NCI-H1436 (cell line): ENCODE measurements at places on chromosomes 11 and 22.

- DNase-seq = no peak
These were observed 80.3 kb upstream of the MYOD1 start for GRCh38 chr11:17639091-17639490.

DNA sequence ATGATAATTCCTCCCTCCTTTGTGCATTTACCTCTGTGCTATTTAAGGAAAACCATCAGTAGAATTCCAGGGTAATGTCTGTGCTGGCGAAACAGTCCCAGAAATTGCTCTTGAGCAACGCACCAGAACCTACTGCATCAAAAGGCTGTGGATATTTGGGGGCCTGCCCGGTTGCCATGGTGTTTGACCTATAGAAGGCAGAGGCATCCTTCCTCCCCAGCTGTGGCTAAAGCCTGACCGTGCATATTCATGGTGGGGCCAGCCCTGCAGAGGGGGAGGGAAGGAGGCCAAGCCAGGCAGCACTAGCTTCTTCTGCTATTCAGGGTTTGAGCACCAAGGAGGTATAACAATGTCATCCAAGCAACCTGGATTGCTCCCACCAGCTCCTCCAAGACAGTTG is 215.0 kb upstream of the E2F8 start:
- DNase-seq = no peak

GRCh38 chr11:119380160-119380826 is 1.2 kb downstream of the USP2 start:
- DNase-seq = no peak

GRCh38 chr22:50686794-50687193 is 14.2 kb downstream of the SHANK3 start:
- DNase-seq = no peak

DNA sequence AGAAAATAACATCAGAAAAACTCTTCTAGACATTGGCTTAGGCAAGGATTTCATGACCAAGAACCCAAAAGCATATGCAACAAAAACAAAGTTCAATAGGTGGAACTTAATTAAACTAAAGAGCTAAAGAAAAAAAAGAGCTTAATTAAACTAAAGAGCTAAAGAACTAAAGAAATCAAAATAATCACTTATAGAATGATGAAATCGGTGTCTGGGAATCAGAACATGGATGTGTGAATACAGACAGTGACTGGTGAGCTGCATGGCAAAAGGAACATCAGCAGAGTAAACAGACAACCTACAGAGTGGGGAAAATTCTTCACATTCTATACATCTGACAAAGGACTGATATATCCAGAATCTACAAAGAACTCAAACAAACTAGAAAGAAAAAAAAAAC is 41.4 kb downstream of the ZNF280B start:
- DNase-seq = no peak

DNA sequence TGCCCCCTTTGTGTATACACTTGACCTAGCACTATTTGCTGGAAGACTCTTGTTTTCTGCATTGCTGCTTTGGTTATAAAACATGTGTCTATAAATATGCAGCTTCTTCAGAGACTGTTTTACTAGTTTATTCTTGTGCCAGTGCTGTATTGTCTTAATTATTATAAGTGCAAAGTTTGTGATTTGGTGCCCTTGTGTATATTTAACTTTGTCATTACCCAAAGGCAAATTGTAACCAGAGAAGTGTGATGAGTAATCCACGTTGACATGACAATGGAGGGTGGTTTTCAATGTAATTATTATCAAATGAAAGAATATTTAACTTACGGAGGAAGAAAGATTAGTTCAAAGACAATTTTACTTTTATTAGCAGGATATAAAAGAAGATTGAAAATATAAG is 75.0 kb upstream of the PRODH start:
- no peak for DNase-seq

DNA sequence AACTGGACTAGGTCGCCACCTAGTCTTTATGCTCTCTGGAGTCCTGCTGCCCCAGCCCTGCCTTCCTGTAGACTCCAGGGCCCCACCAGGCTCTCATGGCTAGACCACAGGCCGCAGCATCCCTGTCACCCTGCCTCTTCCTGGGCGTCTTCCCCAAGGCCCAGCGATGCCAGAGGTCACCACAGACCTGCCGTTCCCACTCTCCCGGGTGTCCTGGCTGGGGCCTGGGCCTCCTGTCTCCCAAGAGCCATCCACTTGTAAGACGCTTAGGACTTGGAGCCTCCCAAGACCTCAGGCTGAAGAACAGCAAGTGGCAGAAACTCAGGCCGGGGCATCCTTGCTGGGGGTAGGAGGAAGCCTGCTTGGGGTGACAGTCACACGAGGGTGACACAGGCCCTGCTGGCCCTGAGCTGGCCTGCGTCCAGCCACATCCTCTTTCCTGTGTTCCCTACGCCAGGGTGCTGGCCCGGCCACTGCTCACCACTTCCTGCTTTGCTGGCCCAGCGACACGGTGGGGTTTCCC is 2.0 kb upstream of the TCIRG1 start:
- DNase-seq = no peak

DNA sequence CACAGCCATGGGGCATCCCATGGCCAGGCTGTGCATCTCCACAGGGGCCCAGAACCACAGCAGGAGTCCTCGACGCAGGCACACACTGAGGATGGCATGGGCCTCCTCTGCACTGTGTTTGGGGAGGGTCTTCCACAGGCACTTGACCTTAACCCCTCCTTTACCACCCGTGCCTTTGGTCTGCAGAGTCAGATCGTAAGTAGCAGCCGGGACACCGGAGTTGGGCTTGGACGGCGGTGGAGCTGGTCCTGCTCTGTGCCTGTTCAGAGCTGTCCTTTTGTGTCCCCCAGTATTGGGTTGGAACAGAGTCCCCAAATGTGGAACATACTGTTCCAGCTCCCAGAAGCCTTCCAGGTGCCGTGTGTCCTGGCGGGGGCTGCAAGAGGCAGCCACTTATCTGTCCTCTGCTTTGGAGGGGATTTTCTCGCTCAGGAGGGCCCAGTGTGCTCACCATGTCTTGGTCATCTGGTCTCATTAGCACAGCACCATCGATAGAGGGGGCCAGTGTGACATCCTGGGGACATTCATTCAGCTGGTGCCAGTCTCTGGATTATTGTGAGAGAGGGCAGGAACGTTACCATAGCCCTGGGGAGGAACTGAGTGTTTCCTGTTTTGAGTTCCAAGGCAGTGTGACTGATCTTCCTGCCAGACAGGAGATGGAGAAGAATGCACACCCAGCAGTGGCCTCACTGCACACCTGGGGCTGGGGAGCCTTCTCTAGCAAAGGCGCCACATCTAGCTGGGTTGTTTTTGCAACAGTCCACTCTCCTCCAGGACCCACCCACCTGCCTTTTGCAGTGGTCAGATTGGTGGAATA is 12.4 kb downstream of the CRELD2 start:
- DNase-seq = peak; percentile 24

DNA sequence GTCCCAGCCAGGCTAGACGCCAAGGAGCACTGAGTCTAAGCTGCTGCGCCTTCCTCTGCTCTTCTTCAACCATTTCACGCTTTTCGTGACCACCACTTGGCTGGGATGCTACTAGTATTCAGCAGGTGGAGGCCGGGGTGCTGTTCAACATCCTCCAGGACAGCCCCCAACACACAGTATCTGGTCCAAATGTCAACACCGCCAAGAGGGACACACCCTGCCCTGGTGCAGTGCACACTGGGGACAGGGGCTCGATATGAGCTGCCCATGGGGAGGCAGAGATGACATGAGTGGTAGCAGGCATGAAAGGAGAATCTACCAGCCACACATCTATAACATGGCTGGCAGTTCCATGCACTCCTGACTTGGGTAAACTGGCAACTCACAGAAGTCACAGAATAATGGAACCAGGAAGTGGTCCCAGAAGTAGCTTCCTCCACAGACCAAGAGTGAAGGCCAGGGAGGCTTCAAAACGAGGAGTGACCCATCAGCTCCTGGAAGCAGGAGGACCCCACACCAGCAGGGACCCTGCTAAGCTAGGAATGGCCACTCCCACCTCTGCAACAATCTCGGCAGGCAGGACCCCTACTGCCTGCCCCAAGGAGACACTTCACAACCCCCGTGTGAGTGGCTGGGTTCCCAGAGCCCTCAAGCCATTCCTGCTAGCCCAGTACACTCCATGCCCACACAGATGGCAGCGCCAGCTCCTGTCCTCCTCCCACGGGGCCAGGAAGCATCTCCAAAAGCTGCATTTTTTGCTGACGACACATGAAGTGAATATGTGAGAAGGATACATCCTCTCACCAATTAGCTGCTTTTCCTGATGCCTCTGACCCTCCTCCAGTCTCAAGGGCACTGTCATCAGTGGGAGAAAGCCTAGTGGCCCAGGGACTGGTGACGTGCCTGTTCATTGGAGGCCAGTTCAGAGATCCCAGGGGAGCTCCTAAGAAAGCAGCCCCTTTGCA is 78.8 kb downstream of the DGCR2 start:
- no peak for DNase-seq

DNA sequence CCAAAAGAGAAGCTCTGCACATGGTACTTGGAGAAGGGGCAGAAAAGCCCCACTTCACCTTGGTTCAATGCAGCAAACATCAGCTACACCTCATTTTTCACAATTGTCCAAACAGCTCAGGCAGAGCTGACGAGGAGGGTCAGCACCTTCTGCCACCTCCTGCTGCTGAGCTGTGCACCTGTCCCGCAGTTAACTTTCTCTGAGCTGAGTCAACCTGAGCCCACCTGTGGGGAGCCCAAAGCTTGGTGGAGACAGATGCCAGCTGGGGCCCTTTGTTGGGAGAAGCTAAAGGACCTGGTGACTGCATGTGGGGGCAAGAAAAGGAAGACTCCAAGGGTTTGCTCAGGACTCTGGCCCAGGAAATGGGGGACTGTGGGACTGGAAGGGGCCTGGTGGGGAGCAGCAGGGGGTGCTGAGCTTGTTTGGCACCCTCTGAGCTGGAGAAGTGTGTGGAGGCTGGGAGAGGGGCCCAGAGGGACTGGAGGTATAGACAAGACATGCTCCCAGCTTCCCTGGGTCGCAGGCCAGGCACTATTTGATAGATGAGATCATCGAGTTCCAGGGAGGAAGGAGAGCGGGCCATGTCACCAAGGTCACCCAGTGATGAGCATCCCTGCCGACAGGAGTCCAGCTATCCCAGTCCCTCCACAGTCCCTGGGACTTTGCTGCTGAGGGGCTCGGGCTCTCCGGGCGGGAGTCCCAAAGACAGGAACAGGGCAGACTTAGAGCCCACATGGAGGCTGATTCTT is 53.5 kb downstream of the KCNJ4 start:
- no peak for DNase-seq

DNA sequence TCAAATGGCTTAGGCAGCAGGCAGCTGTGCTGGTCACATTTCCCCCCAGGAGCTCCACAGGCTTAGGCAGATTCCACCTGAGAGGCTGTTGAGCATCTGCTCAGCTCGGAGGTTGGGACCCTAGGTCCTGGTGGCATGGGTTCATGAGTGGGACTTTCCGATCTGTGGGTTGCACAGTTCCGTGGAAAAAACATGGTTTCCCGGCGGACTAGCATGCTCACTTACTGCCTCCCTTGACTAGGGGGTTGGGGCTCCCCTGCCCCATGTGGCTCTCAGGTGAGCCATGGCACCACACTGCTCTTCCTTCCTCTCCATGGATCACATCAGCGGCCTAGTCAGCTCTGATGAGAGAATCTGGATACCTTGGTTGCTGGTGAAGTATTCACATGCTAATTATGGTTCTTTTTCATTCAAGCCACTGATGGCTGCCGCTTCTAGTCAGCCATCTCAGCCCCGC is 685.1 kb downstream of the METTL15 start:
- DNase-seq = no peak

DNA sequence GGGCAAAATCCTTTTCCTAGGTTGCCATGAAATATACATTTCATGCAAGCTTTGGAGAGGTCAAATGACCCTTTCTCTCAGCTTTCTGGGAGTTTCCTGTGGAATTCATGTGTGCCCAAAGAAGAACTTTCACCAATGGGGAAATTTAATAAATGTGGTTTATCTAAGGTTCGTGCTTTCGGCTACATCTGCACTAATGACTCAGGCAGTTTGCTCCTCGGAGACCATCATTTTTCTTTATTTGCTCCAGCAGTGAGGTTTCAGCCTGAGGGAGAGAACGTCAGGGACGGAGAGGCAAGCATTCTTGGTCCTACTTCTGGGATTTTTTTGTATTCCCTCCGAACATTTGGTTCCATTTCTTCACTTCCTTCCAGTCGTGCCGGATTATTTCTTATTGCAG is 85.2 kb downstream of the FLI1 start:
- DNase-seq = no peak
